ENCODE measurements at places on chromosomes 2 and 18. TPM values are rescaled to one million over a fixed set of nuclear protein-coding genes. Genes with fewer than 3 reads are reported as not detected.

DNA sequence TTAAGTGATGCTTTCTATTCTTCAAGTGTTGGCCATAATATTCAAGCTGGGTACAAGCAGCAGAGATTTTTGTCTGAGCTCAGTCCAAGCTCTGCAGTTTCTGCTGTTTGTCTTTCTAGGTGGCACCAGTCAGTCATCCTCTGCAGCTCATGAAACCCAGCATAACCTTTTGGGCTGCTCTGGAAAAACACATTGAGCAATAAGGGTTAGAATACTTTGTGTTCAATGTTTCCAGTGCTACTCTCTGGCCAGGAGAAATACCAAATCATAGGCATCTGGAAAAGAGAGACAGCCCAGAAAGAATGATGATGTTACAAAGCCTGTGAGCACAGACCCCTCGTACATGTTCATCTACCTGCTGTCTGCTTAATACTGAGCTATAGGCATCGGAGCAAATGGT, 19.5 kb upstream of the WIPF1 start:
- no peak overlapping the region for H3K4me3 ChIP-seq
- peak overlapping the region; percentile 17 for H3K27ac ChIP-seq
- H3K27me3 ChIP-seq: no peaks in the 10 kb centered on the region
- DNase-seq: no peak

GRCh38 chr2:64482765-64483504, 29.0 kb downstream of the LGALSL start:
- no peak overlapping the region for H3K4me3 ChIP-seq
- no peaks in the 10 kb centered on the region for H3K27me3 ChIP-seq
- peak; percentile 79 for DNase-seq
- H3K27ac ChIP-seq: no peak overlapping the region
- no peaks in the 10 kb centered on the region for H3K36me3 ChIP-seq
- peaks cover 13% of the 10 kb centered on the region for H3K4me1 ChIP-seq

DNA sequence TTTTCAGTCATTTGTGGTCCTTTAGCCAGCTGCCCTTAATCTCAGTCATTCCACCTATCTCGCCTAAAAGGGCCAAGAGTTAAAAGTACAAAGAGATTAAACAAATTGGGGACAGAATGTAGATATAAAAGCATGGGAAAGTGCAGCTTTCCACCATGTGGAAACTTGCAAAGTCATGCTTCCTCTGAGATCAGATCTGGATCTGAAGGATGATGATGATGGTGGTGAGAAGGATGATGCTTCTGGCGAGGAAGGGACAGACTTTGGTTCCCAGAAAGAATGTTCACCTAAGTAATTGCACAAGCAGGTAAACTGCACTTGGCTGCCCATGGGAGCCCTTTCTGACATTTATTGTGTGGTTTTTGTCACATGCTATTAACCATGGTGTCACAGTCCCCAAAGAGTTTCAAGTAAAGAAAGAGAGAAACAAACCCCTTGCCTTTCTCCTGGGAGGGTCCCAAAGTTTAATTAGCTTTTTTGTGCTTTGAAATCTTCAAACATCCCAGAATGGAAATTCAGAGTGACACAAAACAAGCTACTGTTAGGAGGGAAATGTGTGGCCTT, 34.7 kb downstream of the KLF7 start:
- H3K4me3 ChIP-seq: no peak overlapping the region
- H3K36me3 ChIP-seq: no peaks in the 10 kb centered on the region
- H3K27me3 ChIP-seq: no peaks in the 10 kb centered on the region
- H3K4me1 ChIP-seq: peaks cover 42% of the 10 kb centered on the region
- H3K27ac ChIP-seq: no peak overlapping the region
- DNase-seq: no peak

GRCh38 chr2:121038891-121039616, 245.9 kb downstream of the TFCP2L1 start:
- H3K36me3 ChIP-seq: no peaks in the 10 kb centered on the region
- no peak overlapping the region for H3K4me3 ChIP-seq
- DNase-seq: peak; percentile 88
- no peaks in the 10 kb centered on the region for H3K27me3 ChIP-seq
- no peak overlapping the region for H3K27ac ChIP-seq

GRCh38 chr2:167336213-167336612, 447.9 kb downstream of the XIRP2 start:
- DNase-seq: no peak
- H3K27ac ChIP-seq: no peak overlapping the region
- no peaks in the 10 kb centered on the region for H3K36me3 ChIP-seq
- H3K4me3 ChIP-seq: no peak overlapping the region

GRCh38 chr18:6044773-6045172, 149.5 kb upstream of the TMEM200C start:
- H3K27ac ChIP-seq: no peak overlapping the region
- no peak for DNase-seq
- H3K4me3 ChIP-seq: no peak overlapping the region
- no peaks in the 10 kb centered on the region for H3K36me3 ChIP-seq

GRCh38 chr2:233486778-233487552, 79.6 kb downstream of the USP40 start:
- no peak for DNase-seq
- no peak overlapping the region for H3K4me3 ChIP-seq
- H3K4me1 ChIP-seq: no peaks in the 10 kb centered on the region
- peaks cover 39% of the 10 kb centered on the region for H3K36me3 ChIP-seq
- H3K27me3 ChIP-seq: no peaks in the 10 kb centered on the region

DNA sequence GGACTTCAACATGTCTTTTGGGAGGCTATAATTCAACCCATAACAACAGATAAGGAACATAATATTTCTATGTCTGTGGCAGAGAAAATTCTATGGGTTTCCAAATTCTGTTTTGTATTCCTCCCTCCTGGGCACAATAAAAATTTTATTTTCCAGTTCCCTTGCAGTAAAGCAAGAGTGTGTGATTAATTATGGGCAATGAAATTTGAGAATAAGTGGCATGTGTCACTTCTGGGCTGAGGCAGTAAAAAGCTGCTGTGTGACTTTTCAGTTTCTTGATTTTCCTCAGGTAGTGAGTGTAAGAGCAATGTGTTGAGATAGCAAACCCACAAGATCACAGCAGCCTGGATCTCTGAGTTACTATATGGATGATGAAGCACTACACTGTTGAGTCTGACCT, 216.4 kb downstream of the MEIS1 start:
- no peaks in the 10 kb centered on the region for H3K4me1 ChIP-seq
- H3K27ac ChIP-seq: no peak overlapping the region
- no peak for DNase-seq
- no peaks in the 10 kb centered on the region for H3K27me3 ChIP-seq
- no peaks in the 10 kb centered on the region for H3K36me3 ChIP-seq

- H3K27me3 ChIP-seq: no peaks in the 10 kb centered on the region
- H3K36me3 ChIP-seq: no peaks in the 10 kb centered on the region
Observed at GRCh38 chr18:48098538-48098937, 168.1 kb upstream of the SMAD2 start.

DNA sequence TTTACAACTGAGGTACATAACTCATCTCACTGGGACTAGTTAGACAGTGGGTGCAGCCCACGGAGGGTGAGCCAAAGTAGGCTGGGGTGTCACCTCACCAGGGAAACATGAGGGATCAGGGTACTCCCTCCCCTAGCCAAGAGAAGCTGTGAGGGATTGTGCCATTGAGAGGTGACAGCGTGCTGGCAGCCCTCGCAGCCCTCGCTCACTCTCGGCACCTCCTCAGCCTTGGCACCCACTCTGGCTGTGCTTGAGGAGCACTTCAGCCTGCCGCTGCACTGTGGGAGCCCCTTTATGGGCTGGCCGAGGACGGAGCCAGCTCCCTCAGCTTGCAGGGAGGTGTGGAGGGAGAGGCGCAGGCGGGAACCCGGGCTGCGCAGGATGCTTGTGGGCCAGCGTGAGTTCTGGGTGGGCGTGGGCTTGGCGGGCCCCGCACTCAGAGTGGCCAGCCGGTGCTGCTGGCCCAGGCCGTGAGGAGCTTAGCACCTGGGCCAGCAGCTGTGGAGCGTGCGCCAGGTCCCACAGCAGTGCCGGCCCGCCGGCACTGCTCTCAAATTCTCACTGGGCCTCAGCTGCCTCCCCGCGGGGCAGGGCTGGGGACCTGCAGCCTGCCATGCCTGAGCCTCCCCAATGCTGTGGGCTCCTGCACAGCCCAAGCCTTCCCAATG, 44.5 kb upstream of the FAM110C start:
- H3K36me3 ChIP-seq: no peaks in the 10 kb centered on the region
- H3K27me3 ChIP-seq: no peaks in the 10 kb centered on the region
- no peak overlapping the region for H3K4me3 ChIP-seq
- no peaks in the 10 kb centered on the region for H3K4me1 ChIP-seq
- DNase-seq: no peak

DNA sequence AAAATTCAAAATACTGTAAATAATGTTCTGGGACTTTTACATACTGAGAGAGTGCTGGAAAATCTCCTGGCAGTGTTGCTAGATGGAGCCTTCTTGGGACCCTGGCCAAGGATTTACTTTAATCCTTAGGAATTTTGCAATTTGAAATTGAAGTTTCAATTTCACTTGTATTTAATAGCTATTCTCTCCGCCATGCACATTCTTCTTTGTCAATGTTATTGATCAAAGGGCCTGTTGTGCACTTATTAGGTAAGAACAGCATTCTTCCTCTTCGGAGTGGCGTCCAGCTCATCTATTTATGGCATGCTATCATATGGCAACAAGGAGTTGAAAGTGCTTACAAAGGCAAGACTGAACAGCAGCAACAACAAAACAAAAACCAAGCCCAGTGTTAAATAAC, 40.1 kb upstream of the SOS1 start:
- H3K36me3 ChIP-seq: no peaks in the 10 kb centered on the region
- no peaks in the 10 kb centered on the region for H3K27me3 ChIP-seq
- H3K27ac ChIP-seq: no peak overlapping the region
- no peak overlapping the region for H3K4me3 ChIP-seq
- H3K4me1 ChIP-seq: no peaks in the 10 kb centered on the region

- H3K4me3 ChIP-seq: no peak overlapping the region
- no peak for DNase-seq
- no peaks in the 10 kb centered on the region for H3K36me3 ChIP-seq
- H3K4me1 ChIP-seq: no peaks in the 10 kb centered on the region
Observed at GRCh38 chr2:209340522-209340921, 83.3 kb upstream of the MAP2 start.

DNA sequence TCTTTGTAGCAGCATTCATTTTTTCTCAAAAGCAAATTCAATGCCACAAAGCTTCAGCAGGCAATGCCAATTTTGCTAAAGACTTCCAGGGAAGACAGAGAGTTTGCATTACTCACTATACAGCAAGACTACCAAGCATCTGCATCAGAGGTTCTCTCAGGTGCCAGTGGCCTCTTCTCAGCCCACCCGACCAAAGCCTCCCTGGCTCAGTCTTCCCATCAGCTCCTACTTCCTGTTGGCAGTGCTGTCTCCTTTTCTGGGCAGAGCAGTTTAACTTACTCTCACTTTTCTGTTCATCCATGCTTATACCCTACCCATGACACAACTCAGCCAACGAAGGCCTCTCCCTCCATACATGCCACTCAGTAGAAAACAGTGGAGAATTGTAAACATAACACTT, 157.1 kb downstream of the TRABD2A start:
- H3K27ac ChIP-seq: no peak overlapping the region
- DNase-seq: no peak
- no peak overlapping the region for H3K4me3 ChIP-seq
- H3K36me3 ChIP-seq: no peaks in the 10 kb centered on the region
- H3K27me3 ChIP-seq: no peaks in the 10 kb centered on the region

GRCh38 chr2:218679119-218679518, 7.2 kb downstream of the STK36 start:
- no peaks in the 10 kb centered on the region for H3K4me1 ChIP-seq
- no peak overlapping the region for H3K4me3 ChIP-seq
- DNase-seq: no peak
- no peaks in the 10 kb centered on the region for H3K27me3 ChIP-seq
- H3K36me3 ChIP-seq: peaks cover 39% of the 10 kb centered on the region

GRCh38 chr2:42214669-42215068, 45.5 kb downstream of the EML4 start:
- no peak for DNase-seq
- H3K4me3 ChIP-seq: no peak overlapping the region
- H3K36me3 ChIP-seq: no peaks in the 10 kb centered on the region
- no peaks in the 10 kb centered on the region for H3K27me3 ChIP-seq

DNA sequence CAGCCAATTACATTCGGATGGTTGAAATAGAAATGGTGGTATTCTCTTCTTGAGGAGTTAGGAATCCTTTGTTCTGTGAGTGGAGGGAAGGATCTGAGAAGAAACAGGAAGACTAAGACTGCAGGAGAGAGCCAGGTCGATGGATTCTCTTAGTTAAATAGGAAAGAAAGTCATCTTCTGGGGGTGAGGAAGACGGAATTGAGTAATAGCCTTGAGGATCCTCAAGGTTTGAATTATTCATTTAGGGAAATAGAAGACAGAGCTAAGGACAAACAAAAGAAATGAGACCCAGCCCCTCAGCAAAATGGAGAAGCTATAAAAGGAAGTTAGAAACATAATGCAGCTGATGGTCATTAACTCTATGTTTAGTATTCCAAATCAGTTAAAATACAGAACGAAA, 1.8 kb downstream of the LAPTM4A start:
- peak overlapping the region; percentile 97 for H3K27ac ChIP-seq
- H3K4me1 ChIP-seq: peaks cover 51% of the 10 kb centered on the region
- DNase-seq: no peak
- H3K36me3 ChIP-seq: no peaks in the 10 kb centered on the region

DNA sequence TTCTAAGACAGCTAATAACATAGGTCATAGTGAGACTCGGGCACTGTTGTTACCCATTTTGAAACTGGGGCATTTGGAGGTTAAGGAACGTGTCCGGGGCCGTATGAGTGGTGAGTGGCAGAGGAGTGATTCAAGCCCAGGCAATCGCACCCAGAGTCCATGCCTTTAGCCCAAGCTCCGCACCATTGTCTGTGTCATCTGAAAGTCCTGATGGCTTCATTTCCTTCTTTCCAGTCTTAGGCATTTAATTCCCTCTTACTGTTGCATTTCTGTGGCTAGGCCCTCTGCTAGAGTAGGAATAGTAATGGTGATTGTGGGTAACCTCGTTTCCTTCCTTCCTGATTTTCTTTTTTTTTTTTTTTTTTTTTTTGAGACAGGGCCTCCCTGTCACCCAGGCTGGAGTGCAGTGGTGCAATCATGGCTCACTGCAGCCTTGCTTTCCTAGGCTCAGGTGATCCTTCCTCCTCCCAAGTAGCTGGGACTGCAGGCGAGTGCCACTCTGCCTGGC, 49.8 kb upstream of the ASB1 start:
- H3K36me3 ChIP-seq: no peaks in the 10 kb centered on the region
- peaks cover 12% of the 10 kb centered on the region for H3K4me1 ChIP-seq
- no peak for DNase-seq
- no peak overlapping the region for H3K27ac ChIP-seq
- H3K4me3 ChIP-seq: no peak overlapping the region
- H3K27me3 ChIP-seq: no peaks in the 10 kb centered on the region

- H3K27me3 ChIP-seq: no peaks in the 10 kb centered on the region
- H3K36me3 ChIP-seq: no peaks in the 10 kb centered on the region
- H3K4me1 ChIP-seq: peaks cover 14% of the 10 kb centered on the region
- no peak for DNase-seq
- no peak overlapping the region for H3K4me3 ChIP-seq
Observed at GRCh38 chr2:102484310-102485061, 11.5 kb downstream of the SLC9A4 start.

PPP3R1 gene
- 28.2 TPM for total RNA-seq

RAB10 gene
- total RNA-seq: 135 TPM

CNGA3 gene
- total RNA-seq: not detected

VIT gene
- 56.5 TPM for total RNA-seq

CD28 gene
- 2.7 TPM for total RNA-seq

Measured in vagina (tissue), 2 donors.